Mesothelial cell of epicardium (in vitro differentiated cells): ENCODE measurements at places on chromosomes 1 and 21.
A peak's percentile ranks its signal among the peaks of the same experiment; 100 is the strongest.

GRCh38 chr1:112325504-112325903 lies 70.5 kb upstream of the CTTNBP2NL start:
- DNase-seq, result no peak

DNA sequence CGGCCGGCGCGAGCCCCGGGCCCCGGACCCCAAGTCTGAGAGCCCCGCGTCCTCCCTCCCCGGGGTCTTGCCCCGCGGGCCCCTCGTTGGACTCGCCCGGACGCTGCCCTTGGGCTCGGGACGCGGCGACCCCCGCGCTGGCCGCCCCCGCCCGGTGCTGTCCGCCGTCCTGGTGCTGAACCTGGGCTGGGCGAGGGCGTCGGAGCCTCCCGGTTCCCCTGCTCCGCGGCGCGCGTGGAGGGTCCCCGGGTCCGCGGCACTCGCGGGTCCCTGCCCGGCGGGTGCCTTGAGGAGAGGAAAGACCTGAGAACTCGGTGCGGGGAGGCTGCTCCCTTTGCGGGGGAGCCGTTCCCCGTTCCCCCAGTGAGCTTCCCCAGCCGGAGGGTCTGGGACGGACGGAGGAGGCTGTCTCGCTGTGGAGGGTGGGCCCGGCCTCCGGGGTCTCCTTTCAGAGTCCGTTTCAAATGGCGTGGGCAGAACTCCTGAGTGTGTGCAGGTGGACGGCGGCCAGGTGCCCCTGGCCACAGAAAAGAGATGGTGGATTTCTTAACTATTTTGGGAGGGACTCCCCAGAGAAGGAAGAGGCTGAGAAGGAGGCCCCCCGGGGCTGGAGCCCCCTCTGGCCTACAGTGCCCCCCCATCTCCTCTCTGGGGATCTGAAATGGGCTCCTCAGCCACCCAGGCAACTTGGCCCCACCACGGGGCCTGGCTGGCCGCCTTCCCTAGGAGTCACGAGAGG lies 595 bp downstream of the GABRD start:
- DNase-seq, result peak; percentile 71

DNA sequence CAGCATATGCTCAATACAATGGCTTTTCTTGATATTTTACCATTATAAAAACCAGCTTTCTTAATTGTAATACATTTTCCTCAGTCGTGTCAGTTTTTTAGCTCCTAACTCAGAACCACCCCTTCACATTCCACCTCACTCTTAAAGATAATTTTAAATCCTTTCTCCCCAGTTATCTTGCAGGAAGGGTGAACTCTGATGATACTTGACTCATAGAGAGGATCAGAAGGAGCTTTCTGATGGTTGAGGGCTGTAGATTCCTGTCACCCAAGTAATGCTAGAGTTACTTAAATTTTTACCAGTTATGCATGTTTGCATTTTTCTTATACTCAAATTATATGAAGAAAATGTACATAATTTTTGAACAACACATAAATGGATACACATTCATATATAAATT lies 233.7 kb downstream of the NCAM2 start:
- DNase-seq, result no peak

DNA sequence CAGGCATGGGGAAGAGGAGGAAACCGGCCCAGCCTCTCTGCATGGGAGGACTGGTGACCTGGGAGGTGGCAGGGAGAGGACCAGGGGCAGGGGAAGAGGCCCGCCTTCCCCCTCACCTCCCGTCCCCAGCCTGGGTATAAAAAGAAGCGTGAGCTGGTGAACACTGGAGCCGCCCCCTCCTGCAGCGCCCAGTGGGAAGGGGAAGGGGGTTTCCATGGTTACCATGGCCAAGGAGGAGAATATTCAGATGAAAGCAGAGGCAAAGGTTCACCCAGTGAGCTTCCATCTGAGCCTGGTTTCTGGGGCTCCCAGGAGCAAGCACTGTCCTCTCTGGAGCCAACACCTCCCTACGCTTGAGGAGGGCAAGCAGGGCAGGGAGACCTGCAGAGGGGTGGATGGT lies 54.9 kb downstream of the ACOT7 start:
- no peak for DNase-seq

DNA sequence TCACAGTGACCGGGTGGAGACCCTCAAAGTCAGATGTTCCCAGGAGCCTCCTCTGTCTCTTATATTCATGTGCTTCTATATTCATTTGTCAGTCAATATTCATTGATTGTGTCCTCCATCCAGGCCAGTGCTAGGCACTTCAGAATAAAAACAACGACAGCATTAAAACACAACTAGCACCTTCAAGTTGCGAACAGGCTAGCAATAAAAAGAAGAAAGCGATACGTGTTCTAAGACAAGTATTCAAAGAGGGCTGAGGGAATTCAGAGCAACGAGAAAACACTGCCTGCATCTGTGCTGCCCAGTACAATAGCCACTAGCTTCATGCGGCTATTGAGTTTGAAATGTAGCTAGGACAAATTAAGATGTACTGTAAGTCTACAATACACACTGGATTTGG lies 138.0 kb downstream of the PLXNA2 start:
- DNase-seq, result no peak

- no peak for DNase-seq
Observed at GRCh38 chr21:41687633-41688032, 79.2 kb downstream of the RIPK4 start.

DNA sequence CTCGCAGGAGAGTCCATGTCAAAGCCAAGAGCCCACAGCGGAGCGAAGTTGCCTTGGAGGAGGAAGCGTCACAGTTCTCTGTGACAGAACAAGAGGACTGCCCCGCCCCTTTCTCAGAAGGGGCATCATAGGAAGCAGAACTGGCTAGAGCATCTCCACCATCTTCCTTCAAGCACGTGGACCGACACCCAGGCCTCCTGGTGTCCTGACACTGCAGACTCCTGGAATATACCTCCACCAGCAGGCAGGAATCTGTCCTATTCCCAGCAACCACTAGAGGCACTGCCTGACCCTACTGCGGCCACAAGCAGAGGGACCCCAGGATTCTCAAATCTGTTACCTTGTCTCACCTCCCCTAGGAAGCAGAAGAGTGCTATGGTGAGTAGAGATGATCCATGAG lies 37.8 kb downstream of the GPA33 start:
- no peak for DNase-seq

GRCh38 chr1:153573351-153573750 lies 7.7 kb upstream of the S100A2 start:
- no peak for DNase-seq

- peak; percentile 88 for DNase-seq
Observed at GRCh38 chr1:28882009-28882628, 32.2 kb upstream of the EPB41 start.

DNA sequence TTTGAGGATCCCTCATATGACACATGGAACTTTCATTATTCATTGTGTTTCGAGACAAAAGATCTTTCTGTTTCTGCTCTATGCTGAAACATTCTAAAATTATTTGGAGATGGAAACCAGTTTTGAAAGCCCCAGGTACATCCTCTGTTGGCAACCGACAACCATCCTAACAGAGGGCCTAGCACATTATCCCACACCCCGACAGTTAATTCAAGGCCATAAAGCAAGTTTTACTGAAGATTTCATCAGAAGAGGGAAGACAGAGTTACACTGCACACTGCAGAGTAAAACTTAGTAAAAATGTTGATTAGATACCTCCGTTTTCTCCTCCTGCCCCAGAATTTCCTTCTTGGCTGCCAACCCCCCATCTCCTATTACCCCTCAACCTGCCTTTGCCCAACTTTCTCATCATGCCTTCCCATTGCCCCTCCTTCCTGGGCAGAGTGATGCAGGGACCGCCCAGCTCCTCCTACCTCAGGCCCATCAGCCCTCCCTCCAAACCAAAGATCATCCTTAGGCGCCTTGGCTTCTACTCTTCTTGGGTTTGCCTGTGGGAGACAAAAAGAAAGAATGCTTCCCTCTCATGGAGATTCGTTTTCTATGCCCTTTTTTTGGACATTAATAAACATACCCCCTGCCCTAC lies 52.9 kb upstream of the CITED4 start:
- no peak for DNase-seq

- no peak for DNase-seq
Observed at GRCh38 chr21:40377135-40377534, 469.8 kb downstream of the DSCAM start.

DNA sequence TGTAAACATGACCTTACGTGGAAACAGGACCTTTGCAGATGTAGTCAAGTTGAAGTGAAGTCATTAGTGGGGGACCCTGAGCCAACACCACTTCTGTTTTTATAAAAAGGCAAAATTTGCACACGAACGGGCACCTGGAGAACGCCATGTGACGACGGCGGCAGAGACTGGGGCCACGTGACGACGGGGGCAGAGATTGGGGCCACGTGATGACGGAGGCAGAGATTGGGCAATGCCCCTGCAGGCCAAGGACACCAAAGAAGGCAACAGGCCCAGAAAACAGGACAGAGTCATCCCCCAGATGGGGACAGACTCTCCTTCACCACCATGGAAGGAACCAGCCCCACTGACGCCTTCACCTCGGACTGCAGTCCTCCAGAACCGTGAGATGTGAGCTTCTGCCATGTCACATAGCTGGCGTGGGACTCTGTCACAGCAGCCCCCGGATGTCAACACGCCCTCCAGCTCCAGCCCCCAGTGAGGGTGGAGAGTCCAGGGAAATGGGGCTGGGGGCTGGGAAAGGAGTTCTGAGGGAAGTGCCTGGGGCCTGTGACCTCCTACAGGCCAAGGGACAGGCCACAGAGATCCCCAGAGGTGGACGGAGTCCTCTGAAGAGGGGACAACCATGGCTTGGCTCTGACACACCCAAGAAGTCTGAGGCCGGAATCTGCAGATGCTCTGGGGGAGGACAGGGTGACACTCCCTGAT lies 4.0 kb downstream of the KRTAP12-4 start:
- peak; percentile 29 for DNase-seq

DNA sequence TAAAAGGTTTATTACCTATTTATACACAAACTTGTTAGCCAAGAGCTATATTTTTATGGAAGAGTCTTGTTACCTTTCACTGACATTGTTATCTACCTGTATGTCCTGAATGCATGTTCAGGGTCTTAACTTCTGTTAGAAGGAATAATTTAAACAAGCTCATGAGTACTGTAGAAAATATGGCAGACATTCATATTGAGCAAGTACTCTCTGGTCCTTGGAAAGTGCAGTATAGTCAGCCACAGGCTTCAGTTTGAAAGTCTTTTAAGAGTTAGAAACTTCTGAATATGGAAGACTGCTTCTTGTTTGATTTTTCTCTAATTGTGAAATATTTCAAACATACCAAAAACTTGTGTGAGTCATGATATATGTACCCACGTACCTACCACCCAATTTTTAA lies 16.6 kb downstream of the DIP2A start:
- no peak for DNase-seq

DNA sequence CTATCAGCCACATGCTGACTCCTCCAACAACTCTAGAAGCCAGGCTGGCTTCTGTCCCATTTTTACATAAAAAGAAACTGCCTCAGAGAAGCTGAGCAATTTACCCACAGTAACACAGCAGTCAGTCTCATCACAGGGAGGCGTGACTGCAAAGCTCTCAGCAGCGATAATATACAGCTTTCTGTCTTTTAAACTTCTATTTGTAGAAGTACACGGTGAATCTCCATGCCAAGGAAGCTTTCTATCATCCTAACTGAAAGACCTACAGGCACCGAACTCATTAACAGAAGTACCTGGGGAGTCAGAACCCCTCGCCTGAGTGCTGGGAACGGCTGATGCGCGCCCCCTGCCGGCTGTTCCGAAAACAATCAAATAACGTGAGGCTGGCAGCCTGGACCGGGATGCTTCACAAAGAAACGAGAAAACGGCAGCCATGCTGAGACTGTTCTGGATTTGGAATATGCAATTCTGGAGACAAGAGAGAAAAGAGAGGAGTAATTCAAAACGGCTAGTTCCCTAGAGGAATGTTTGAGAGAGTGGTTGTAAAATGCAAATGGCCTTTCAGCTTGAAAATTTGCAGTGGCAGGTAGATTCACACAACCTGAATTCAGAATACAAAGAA lies 43.5 kb upstream of the RAB4A start:
- DNase-seq, result peak; percentile 89

- DNase-seq, result no peak
Observed at GRCh38 chr1:66283622-66284041, 250.3 kb upstream of the SGIP1 start.

- DNase-seq, result no peak
Observed at GRCh38 chr1:237205400-237206064, 163.5 kb downstream of the RYR2 start.

GRCh38 chr1:102901996-102902395 lies 206.3 kb downstream of the COL11A1 start:
- no peak for DNase-seq

DNA sequence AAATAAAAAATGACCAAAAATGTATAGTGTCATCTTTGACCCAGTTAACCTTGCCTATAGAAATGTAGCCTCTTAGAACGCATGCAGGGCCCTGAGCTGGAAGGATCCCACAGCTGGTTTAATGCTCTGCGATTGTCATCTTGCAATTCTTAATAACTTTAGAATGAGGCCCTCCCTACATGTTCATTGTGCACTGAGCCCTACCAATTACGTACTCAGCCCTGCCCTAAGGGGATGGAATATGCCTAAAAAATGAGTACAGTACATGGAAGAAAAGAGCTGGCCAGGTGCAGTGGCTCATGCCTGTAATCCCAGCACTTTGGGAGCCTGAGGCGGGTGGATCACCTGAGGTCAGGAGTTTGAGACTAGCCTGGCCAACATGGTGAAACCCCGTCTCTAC lies 57.8 kb upstream of the BCAR3 start:
- no peak for DNase-seq

- no peak for DNase-seq
Observed at GRCh38 chr1:7228252-7228961, 443.2 kb downstream of the CAMTA1 start.

GRCh38 chr1:100511058-100511457 lies 26.9 kb upstream of the GPR88 start:
- DNase-seq, result no peak

GRCh38 chr1:34406377-34406776 lies 229.7 kb downstream of the C1orf94 start:
- no peak for DNase-seq

DNA sequence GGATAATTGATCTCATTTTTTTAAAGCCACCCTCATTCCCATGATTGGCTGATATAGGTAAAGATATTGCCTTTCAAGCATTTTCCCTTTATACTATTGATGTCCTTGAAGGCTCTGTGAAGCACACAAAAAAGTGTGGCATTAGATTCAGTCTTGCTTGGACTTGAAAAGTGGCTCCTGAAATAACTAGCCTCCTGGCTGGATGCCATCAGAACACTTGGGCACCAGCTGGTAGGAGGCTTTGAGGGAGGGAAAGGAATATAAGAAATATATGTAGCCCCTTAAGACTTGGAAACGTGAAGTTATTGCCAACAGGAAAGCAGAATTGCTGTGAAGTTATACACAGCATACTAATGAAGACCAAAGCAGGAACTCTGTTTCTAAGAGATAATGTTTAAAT lies 14.1 kb downstream of the MTR start:
- no peak for DNase-seq
